ENCODE measurements at places on chromosomes 6 and 20. TPM values are rescaled to one million over a fixed set of nuclear protein-coding genes. Genes with fewer than 3 reads are reported as not detected.

FNDC1 gene
- total RNA-seq: 0.03 TPM

DNA sequence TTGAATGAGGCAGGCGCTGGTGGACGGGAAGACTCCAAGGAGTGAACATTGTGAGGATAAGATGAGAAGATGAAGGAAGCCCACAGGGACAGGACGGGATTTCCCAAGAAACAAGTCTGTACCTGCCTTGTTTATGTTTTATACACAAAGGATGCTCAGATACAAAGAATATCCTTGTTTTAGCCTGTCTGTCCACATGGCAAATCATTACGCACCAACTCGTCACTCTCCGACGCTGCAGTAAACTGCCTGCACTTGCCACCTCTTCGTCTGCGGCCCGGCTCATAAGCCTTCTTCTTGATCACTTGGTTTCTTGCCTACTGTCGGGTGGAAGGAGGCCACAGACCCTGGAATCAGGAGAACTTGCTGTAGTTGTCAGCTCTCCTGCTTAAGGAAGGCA is 85.4 kb downstream of the CD83 start:
- DNase-seq: no peak

GRCh38 chr6:3284436-3284876 is 25.7 kb downstream of the PSMG4 start:
- DNase-seq: no peak

TLDC2 gene
- not detected for total RNA-seq

SUMO4 gene
- total RNA-seq: 5.7 TPM

- DNase-seq: no peak
Observed at GRCh38 chr6:42482174-42482573, 30.4 kb upstream of the TRERF1 start.

- no peak for DNase-seq
Observed at GRCh38 chr6:79436241-79436640, 101.0 kb downstream of the LCA5 start.

SLC22A3 gene
- total RNA-seq: 0.18 TPM

DNA sequence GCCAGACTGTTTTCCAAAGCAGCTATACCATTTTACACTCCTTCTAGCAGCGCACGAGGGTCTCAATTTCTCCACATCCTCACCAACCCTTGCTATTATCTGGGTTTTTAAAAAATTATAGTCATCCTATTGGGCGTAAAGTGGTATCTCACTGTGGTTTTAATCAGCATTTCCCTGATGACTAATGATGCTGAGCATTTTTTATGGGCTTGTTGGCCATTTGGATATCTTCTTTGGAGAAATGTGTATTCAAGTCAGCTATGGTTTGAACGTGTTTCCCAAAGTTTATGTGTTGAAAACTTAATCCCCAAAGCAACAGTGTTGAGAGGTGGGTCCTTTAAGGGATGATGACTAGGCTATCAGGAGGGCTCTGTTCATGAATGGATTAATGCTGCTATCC is 6.7 kb downstream of the MCUR1 start:
- DNase-seq: no peak

GRCh38 chr6:140554421-140554820 is 1180.0 kb upstream of the CITED2 start:
- no peak for DNase-seq

DNA sequence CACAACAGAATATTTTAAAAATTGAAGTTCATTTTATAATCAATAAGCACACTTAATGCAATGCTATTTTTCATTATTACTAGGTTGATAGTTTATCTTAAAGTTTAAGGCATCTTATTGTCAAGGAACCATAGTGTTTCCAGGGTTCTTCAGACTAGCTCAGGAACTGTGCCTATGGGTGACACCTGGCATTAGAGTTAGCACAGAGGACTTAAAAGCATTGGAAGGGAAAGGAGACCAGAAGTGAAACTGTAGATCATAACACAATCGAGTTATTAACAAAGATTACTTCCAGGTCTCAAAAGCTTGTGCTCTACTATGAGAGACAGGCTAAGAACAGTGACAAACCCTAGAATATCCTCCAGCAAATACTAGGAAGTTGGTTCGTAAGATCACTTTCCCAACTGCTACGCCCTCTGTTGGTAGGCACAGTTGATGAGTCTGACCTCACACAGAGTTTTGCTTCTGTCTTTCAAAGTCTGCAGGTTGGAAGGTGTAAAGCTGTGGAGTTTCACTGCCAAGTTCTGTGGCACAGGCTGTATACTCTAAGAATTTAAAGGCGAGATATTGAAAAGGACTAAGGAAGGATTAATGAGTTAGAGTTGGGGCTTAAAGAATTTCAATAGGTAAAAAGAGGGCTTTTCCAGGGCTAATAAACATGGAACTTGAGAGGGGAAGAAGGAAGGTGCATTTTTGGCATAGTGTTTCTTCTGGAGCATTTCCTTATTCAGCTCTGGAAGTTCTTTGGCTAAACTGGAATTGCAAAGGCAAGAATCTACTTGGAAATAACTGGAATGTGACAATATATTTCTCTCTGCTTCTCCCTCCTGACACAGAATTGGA is 531.3 kb upstream of the JAG1 start:
- no peak for DNase-seq

SLC22A16 gene
- total RNA-seq: not detected

PHACTR1 gene
- total RNA-seq: 0.90 TPM

GRCh38 chr6:27617700-27618689 is 145.1 kb upstream of the ZNF184 start:
- DNase-seq: no peak

All from T-cell (primary cell).